Psoas muscle (tissue), 8 donors: ENCODE measurements at places on chromosomes 16 and 17. TPM values are rescaled to one million over a fixed set of nuclear protein-coding genes. Genes with fewer than 3 reads are reported as not detected.

MSLN gene
- not detected for total RNA-seq

GPR139 gene
- not detected for total RNA-seq

- peaks cover 4% of the 10 kb centered on the region for H3K4me1 ChIP-seq
- H3K27me3 ChIP-seq: no peaks in the 10 kb centered on the region
- no peak overlapping the region for H3K27ac ChIP-seq
These were observed 3.8 kb upstream of the CRYM start for GRCh38 chr16:21281698-21282389.

DNA sequence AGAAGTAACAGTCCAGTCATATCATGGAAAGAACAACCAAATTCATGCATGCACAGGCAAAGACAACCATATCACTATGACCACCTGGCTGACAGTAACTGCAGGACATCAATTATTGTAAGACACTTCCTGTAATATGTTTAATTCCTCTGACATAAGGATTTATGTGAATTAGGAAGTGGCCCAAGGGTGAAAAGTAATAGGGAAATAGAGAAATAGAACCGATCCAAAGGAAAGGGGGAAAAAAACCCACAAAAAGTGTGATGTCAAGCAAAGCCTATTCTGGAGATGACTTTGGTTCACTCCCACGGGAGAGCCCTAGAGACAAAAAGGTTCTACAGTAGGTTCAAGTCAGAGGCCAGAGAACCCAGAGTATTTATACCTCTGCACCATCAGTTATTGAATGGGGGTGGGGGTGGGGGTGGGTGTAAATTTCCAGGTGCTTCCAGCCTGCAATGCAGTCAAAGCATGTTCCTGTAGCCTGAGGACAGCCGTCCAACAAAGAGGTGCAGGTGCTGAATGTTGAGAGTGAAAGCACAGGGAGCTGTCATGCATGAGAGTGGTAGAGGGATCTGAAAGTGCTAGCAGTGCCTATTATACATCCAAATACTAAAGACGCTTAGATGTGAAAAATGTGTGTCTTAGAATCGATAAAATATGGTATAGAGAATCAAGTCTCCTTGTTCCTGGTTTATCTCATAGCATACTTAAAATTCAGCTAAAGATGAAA, 95.6 kb upstream of the HLF start:
- H3K36me3 ChIP-seq: no peaks in the 10 kb centered on the region
- H3K4me1 ChIP-seq: no peaks in the 10 kb centered on the region
- H3K27me3 ChIP-seq: no peaks in the 10 kb centered on the region
- H3K4me3 ChIP-seq: no peak overlapping the region
- no peak overlapping the region for H3K27ac ChIP-seq

DNA sequence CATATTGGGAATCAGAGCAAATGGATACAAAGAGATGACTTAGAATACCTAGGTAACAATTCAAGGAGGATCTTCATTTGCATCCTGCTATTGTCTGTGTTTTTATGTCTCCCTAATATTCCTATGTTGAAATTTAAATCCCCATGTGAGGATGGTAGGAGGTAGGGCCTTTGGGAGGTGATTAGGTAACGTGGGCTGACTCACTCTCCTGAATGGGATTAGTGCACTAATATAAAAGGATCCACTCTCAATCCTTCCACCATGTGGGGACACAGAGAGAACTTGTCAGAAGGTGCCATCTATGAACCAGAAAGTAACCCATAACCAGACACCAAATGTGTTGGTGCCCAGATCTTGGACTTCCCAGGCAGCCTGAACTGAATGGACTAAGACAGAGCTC, 83.4 kb downstream of the CDH8 start:
- H3K4me1 ChIP-seq: no peaks in the 10 kb centered on the region
- H3K36me3 ChIP-seq: no peaks in the 10 kb centered on the region
- no peak overlapping the region for H3K27ac ChIP-seq
- no peaks in the 10 kb centered on the region for H3K27me3 ChIP-seq
- DNase-seq: no peak
